ENCODE measurements at places on chromosomes 4 and X.

- no peak for DNase-seq
Measured at GRCh38 chr4:143531380-143531779, 17.9 kb downstream of the SMARCA5 start.

- DNase-seq = no peak
Measured at GRCh38 chr4:182855312-182855711, 61.9 kb downstream of the DCTD start.

GRCh38 chr4:127708985-127709384 lies 21.2 kb upstream of the SLC25A31 start:
- DNase-seq = no peak

DNA sequence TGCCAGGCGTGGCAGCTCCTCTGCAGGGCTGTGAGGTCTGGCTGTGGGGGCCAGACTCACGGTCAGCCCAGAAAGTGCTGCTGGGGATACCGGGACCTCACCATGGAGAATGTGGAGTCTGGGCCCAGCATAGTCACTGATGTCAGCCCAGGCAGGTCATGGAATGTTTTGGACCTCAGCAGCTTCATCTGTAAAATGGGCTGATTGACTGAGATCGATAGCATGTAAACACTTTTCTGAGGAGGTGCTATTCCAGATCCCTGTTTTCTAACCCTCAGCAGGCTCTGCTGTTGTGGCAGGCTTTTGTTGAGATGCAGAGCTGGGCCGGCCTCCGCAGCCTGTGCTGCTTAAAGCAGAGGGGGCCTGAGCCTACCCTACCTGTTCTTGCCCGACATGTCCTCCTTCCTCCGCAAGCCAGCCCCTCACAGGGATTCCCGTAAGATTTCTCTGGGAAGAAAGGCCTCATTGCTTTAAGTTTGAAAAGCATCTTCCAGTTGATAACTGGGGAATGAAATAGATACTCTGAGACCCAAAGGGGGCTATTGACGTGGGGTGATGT lies 38.3 kb upstream of the HGFAC start:
- no peak for DNase-seq

GRCh38 chr4:56755901-56756300 lies 65.6 kb downstream of the SPINK2 start:
- no peak for DNase-seq

- peak; percentile 7 for DNase-seq
Measured at GRCh38 chr4:122152711-122153226, 638 bp downstream of the BLTP1 start.

- DNase-seq = no peak
Measured at GRCh38 chr4:184856277-184856609, 30.5 kb upstream of the ACSL1 start.

- DNase-seq = no peak
Measured at GRCh38 chrX:129777218-129778030, 2.3 kb upstream of the SASH3 start.

DNA sequence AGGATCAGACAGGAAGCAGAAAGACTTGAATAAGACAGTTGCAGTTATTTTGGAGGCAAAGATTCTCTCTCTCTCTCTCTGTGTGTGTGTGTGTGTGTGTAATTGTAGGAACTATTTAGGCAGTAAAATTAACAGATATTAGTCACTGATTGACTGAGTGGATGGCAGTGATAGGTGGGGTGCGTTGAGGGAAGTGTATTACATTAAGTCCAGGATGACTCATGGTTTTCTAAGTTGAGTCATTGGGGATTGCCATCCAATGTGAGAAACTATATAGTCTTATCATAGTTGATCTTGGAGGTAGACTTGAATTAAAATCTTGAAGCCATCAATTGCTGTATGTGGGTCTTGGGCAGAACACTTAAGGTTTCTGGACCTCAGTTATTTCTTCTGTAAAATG lies 75.4 kb downstream of the AR start:
- no peak for DNase-seq

GRCh38 chr4:38814386-38814785 lies 9.8 kb upstream of the TLR1 start:
- DNase-seq = no peak

DNA sequence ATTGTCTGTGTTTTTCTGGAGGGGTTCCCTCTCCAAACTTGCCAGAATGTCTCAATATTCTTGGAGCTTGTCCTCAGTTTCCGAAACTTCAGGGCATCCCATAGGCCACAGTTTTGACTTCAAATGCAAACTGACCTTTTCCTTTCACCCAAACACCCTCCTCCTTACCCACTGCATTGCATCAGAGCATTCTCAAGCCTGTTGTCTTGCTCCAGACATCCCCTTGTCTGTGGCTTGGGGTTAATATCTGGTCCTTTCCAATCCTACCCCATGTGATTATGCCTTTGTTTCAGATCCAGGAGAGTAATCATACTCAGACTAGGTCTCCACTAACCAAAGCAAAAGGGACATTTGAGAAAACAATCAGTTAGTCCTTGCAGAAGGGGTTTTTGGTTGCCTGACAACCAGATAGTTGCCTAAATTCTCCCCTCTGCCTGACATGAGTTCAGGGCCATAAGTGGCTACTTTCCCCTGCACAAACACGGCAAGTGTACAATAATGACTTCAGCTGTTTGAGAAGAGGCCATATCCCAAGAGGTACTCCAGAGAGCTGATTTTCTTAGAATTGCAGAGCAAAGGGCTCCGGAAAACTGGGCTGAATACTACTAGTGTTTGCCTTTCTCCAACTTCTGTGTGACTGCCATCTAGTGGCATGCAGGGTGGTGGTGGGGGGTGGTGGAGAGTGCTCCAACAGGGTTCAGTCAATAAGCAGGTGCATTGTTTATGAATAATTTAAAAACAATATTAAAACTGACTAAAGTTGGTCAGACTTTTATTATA lies 130.2 kb downstream of the CHRDL1 start:
- no peak for DNase-seq

DNA sequence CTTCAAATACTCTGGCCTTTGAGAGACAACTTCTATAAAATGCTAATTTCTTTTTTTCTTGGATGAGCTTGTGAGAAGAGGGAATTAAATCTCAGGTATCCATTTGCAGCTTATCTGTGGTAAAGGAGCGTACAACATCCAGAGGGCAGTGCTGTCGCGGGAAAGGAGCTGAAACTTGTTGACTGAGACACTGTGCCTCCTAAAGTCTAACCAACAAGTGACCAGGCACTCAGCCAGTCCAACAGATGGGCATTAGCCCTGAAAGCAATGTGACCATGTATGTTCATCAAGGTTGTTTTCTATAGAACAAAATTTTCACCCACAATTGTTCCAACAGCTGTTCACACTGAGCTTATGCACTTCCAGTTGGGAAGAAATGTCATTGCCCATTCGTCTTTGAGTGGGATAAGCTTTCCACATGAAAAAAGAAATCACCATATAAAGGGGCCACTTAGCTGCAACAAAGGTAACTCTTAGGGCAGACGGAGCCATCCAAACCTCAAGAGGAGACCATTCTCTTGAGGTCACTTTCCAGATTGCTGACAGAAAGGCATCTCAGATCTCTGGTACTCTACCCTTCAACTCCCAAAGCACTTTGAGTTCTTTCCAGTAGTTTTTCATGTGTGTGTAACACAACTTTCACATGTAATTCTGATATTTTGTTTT lies 244.8 kb upstream of the NEIL3 start:
- DNase-seq = no peak

- DNase-seq = no peak
Measured at GRCh38 chrX:37441377-37441776, 92.2 kb downstream of the PRRG1 start.

GRCh38 chr4:16668488-16668887 lies 230.0 kb downstream of the LDB2 start:
- DNase-seq = no peak

- no peak for DNase-seq
Measured at GRCh38 chrX:138847930-138848329, 136.4 kb upstream of the FGF13 start.

DNA sequence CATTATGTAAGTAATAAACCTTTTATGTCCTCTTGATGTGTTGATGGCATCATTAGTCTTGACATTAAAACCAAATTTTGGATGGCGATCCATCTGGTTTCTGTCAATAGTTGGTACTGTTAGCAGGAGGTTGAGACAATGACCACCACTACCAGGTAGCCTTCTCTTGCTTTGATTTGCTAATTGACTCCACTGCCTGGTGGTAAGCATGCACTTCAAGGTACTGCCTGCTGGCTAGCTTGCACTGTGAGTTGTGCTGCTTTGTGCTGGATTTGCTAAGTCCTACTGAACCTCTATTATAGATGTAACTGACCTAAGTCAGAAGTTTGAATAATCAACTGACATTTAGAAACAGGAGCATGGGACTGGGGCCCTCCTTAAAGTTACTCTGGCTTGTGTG lies 46.3 kb downstream of the ATP1B4 start:
- no peak for DNase-seq

Measured in NCI-H2081 treated with DMSO at 0.1 percent for 48 hours (cell line).